ENCODE measurements at places on chromosomes 6 and 20. TPM values are rescaled to one million over a fixed set of nuclear protein-coding genes. Genes with fewer than 3 reads are reported as not detected.

Gene KIF13A
- polyA plus RNA-seq = 14.2 TPM

DNA sequence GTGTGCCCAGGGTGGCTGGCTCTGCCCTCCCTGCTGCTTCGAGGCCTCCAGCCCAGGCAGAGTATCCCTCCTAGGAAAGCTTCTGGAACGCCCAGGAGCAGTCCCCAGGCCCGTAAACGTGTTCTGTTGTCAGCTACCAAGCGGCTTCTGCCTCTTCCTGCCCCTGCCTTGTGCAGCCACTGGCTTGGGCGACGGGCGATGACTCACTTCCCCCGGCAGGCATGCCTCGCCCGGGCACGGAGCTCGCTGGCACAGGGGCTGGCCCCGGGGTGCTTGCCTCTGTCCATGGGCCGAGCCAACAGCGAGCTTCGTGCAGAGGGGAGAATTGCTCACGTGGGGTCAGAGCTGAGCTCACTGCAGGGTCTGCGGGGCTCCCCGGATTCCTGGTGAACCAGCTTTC lies 86.7 kb upstream of the THBS2 start:
- no peak for DNase-seq

DNA sequence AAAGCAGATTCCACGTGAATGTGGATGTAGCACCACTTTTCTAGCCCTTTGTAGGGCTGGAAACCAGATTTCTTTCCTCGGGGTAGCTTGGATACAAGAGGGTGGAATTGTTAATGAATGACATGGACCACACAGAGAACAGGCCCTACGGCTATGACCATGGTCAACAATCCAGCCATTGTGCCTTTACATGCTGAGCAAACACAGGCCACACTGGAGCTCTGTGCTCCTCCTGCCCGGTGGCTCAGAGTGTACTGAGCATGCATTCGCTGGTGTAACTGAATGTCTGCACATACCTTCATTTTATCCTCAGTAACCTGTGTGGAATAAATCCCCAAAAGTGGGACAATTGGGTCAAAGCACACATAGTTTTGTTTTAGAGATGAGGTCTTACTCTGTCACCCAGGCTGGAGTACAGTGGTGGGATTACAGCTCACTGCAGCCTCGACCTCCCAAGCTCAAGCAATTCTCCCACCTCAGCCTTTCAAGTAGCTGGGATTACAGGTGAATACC lies 32.8 kb downstream of the LRP11 start:
- peak; percentile 52 for DNase-seq

DNA sequence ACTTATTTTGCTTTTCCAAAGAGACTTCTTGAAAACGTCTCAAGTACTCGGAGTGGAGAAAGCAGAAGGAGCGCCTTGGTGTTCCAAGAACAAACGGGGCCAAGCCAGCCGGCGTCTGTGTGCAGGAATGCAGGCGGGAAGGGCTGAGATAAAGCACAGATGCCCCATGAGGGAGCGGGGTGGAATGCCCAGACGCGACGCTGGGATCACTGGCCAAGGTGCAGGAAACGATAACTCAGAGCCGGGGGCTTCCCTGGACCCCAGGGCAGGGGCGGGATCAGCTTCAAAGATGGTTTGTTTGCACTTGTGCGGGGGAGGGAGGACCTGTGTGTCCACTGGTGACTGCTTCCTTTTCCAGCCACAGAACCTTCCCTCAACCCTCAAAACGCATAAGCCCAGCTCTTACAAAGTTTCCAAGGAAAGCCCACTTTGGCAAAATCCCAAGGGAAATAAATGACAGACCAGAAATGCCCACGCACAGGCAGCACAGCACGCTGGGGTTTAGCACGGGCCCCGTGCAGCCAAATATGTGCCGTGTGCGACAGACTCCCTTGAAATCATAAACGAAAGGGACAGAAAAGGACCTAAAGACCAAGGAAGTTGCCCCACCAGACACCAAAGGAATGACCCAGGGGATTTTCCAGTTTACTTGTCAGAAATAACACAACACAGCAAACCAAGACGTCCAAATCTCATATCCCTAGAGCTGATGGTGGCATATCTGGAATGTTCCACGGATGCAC lies 113.9 kb downstream of the NFATC2 start:
- peak; percentile 82 for DNase-seq

GRCh38 chr6:142361779-142362750 lies 60.3 kb downstream of the ADGRG6 start:
- peak; percentile 57 for DNase-seq

- no peak for DNase-seq
Observed at GRCh38 chr20:59032713-59033059, 551 bp upstream of the ATP5F1E start.

Gene XKR7
- 0.08 TPM for polyA plus RNA-seq

Gene VSX1
- polyA plus RNA-seq = not detected

DNA sequence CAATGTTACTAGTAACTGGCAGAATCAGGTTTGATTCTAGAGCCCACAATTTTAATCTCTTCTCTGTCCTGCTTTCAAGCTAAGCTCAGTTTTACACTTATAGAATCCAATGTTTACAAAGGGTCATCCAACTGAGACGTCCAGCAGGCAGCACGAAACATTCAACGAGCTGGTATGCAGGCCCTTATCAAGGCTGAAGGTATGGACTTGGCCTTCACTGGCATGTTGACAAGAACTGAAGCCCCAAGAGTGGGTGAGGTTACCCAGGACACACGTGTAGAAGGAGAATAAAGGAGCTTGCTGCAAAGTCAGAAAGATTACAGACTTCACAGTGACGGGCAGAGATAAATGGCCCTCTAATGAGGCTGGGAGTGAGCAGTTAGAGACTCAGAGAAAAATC lies 187.4 kb downstream of the KIF16B start:
- DNase-seq = no peak

Measured in lung (tissue), 17 donors.